GOT3 (cell line): ENCODE measurements at places on chromosomes 6 and 20.

GRCh38 chr6:88413459-88413858, 247.3 kb upstream of the CNR1 start:
- DNase-seq, result no peak

DNA sequence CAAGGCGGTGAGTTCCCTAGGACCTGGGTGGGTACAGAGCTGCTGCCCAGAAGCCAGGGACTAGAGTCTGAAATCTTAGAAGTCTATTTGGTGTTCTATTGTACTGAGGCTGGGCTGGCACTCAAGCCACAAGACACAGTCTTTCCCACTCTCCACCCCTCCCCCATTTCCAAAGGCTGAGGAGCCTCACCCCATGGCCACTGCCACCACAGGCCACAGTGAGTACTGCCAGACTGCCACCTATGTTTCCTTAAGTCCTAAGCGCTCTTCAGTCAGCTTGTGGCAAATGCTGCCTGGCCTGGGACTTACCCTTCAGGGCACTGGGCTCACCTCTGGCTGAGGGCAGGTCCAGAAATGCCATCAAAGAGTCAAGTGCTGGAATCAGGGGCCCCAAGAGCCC, 469.3 kb downstream of the HAO1 start:
- no peak for DNase-seq

- DNase-seq, result no peak
Measured at GRCh38 chr20:63680857-63681608, 15.4 kb upstream of the TNFRSF6B start.

GRCh38 chr20:40335901-40336351, 353.1 kb downstream of the MAFB start:
- no peak for DNase-seq

GRCh38 chr20:14441201-14441600, 103.8 kb upstream of the FLRT3 start:
- DNase-seq, result no peak

GRCh38 chr6:30331981-30332380, 5.3 kb downstream of the TRIM39 start:
- no peak for DNase-seq

- no peak for DNase-seq
Measured at GRCh38 chr20:59673998-59674445, 69.7 kb downstream of the PHACTR3 start.

DNA sequence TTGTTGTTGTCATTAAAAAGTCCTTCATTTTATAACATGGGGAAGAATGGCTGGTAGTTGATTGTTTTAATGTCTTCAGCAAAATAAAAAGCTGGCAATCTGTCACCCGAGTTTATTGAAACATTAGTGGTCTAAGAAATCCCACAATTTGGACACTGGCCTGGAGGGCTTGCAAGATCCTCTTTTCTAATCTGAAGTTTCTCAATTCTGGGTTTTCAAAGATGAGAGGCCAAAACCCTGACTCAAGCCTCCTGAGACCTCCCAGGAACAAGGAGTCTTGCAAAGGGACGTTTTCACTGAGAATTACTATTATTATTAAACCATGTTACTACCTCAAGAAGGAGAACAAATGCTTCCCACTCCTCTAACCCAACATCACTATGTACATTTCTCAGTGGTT, 19.5 kb downstream of the MAP1LC3A start:
- no peak for DNase-seq

DNA sequence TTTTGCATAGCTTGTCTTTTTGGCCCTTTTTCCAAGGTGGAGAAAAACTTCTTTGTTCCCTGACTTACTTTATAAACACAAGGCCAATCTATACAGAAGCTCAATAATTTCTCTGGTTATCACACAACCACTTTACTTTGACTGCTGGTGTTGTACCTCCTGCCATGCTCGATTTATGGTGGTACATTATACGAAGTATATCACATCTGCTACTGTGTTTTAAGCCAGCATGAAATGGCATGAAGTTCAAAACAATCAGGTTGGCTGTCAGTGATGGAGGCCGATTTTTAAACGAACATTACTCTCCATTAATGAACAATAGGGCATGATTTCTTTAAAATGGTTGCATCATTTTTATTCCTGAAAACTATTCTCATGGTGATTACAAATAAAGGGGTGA, 21.0 kb upstream of the ATXN1 start:
- no peak for DNase-seq

- DNase-seq, result no peak
Measured at GRCh38 chr6:20660534-20660933, 126.3 kb downstream of the CDKAL1 start.

- no peak for DNase-seq
Measured at GRCh38 chr20:47127999-47128398, 228.5 kb downstream of the ZMYND8 start.

GRCh38 chr20:59996108-59996507, 37.9 kb downstream of the CDH26 start:
- no peak for DNase-seq

DNA sequence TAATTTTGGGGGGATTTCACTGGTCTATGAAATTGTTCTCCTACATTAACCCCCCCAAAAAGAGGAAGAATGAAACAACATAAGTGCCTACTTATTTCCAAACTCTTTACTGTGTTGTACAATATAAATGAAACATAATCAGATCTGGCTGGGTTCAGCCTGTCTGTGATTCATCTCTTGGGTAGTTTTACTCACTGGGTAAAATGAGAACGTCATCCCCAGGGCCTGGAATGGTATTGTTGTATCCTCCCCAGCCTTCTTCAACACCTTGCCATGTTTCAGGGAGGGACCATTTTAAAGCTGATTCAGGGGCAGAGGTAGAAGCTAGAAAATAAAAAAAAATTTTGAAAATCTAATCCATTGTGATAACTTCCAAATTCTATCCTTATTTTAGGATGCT, 256.7 kb downstream of the PKHD1 start:
- no peak for DNase-seq

GRCh38 chr20:10618611-10619245, 55.1 kb downstream of the JAG1 start:
- no peak for DNase-seq

DNA sequence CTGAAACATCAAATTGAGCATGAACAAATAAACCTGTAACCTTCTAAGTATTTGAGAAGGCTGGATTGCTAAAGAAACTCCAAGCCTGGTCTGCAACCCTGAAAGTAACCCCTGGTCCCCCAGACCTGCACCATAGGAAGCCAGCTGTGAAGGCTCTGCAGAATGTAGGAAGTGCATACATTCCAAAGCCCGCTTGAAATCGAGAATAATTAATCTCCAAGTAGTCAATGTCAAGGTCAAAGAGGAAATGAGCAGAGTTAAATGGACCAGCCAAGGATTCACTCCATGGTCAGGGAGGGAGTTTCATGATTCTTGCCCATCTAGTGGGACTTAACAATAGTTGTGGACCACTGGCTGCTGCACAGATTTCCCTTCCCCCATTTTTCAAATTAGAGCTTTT, 107.6 kb upstream of the RNF24 start:
- no peak for DNase-seq

GRCh38 chr6:164531736-164532135, 777.7 kb downstream of the C6orf118 start:
- DNase-seq, result no peak

- DNase-seq, result no peak
Measured at GRCh38 chr20:46145713-46146112, 27.6 kb downstream of the CD40 start.
